Stimulated activated CD8-positive, alpha-beta memory T cell treated with anti-CD3 and anti-CD28 coated beads, Interleukin-7, amount 100 ng/mL, for 1 hour (primary cell): ENCODE measurements at places on chromosomes 5 and 9.

DNA sequence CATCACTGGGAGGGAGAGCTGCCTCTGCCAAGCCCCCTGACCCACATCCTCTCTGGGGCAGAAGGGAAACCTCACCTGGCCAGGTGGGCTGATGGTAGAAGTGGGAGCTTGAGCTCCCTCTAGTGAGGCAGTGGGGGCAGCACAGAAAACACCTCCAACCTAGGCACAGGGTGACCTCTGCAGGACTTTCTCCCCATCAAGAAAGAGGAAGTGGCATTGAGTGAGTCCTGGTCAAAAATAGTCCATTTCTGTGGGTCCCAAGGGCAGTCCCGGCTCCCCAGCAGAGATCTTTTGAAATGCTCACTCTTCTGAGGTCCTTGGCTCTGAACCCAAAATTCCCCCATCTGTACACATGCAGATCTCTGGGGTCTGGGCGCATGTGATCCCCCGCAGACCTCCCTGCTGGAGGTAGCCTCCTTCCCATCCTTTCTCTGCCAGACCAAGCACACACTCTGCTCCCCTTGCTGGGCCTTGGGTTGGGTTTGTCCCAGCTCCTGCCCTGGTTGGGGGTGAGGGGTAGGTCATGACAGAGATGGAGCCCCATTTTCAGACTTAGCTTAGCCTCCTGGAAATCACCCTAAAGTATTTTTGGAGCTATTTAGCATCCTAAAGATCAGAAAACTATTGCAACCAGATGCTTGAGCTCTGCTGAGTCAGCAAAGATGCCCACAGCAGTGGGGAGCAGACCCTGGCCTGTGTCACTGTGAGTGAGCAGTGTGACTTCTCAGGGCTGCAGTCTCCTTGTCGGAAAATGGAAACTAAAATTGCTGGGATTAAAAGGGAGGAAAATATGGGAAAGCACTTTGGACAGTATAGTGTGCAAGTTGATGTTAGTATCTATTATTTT lies 41.6 kb upstream of the LCP2 start:
- DNase-seq, result no peak

- no peak for DNase-seq
Measured at GRCh38 chr5:158383486-158383885, 524.5 kb upstream of the CLINT1 start.

DNA sequence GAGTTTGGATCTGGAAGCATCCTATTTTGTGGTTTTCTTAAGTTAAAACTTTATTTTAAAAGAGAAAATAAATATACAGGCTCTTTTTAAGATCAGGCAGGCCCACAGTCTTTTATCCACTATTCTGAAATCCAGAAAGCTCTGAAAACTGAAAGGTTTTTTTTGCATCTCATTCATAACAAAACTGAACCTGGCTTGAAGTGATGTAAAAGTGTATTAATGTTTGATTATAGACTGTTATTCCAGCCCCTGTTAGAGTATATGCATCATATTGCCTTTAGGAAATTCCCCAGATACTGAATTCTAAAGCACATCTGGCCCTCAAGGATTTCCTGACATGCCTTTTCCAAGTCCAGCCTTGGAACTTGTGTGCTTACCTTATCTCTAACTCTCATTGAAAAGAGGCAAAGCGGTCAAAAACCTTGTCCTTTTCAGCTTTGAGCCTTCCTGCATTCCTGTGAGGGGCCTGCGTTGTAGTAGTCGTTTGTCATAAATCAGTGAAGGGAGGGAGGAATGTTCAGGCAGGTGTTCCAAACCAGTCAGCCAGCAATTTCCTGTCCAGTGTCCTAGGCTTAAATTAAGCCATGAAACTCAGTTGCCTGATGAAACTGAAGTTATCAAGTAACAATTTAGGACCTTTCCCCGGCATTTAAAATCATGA lies 110.4 kb downstream of the TLE4 start:
- no peak for DNase-seq

GRCh38 chr9:107345327-107345726 lies 62.2 kb downstream of the RAD23B start:
- no peak for DNase-seq

- DNase-seq, result no peak
Measured at GRCh38 chr9:73265876-73266275, 114.2 kb downstream of the ANXA1 start.

DNA sequence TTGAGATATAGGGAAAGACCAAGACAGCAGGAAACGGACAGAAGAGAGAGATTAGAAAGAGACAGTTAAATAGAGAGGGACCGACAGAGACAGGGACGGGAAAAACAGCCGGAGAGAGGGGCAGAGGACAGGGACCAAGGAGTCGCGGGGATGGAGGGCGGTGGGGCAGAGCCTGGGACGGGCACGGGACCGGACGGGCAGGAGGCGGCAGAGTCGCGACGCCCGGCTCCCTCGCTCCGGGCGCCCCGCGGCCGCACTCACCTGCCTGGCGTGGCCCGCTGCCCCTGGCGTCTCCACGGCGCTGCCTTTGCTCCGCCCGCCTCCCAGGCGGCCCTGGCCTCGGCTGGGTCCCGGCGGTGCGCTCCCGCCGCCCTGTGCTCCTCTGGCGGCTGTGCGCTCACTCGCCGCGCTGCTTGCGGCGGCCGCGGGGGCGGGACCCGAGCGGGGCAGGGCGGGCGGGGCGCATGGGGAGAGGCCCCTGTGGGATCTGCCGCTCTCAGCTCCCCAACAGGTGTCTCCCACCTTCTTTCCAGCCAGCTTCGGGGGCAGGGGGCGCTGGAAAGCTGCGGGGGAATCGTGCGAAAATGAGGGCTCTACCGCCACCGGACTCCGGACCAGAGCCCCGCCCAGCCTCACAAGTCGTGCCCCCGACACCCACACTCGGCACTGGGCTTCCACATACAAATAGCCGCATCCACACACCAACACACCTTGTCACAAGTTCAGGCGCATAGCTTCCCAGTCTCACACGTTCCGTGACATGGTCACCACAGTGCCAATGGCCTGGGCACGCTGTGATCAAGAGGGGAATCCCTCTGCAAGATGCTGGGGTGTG lies at the start of gene ARID3C:
Gene ARID3C, minus strand, starts transcription at position 411 of the 835 bp plus-strand sequence. CDS start 1,052 bp downstream, outside the sequence.
- no peak for DNase-seq

- DNase-seq, result no peak
Measured at GRCh38 chr9:77021291-77021894, 1.9 kb downstream of the FOXB2 start.

DNA sequence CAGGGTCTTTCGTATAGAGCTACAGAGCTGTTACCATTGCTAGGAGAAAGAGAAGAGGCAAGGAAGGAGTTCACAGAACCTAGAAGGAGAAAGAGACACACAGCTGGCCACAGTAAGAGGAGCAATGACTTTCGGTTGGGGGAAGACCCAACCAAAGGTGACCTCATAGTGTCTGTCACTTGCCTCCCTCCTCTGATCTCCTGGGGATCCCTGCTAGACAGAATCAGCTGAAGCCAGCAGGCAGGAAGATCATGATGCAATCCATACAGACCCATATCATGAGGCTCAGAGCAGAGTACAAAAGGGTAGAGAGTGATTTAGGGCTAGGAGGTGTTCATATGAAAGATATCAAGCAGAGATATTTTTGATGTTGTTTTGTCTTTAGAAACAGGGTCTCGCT lies 26.0 kb upstream of the EPB41L4B start:
- DNase-seq, result no peak

DNA sequence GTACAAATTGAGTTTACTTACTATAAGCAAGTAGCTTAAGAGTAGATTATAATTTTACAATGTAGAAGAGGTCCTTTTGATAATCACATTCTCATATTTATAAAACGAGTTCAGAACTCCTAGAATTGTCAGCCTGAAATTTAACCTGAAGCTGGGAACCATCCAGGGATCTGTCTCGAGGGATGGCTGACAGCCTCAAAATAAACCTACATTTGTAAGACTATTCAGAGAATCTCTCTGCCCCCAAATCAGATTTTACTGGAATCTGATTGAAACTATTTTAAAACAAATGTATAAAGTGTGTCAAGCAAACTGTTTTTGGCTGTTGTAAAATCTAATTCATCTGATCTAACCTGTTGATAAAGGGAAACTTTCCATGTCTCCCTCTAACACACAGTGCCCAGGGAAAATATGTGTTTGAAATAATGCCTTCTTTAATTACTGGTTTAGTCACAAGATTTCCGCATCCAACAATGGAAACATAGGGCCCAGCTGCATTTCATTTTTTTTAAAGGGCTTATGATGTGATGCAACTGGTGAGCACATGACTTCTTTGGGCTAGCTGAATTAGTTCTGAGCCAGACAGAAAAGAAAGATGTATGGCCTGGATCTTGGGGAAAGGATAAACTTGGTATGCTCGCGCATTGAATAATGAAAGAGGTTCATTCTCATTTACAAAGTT lies 30.3 kb downstream of the SLC25A46 start:
- DNase-seq, result no peak

GRCh38 chr5:83277154-83277553 lies 194.4 kb upstream of the VCAN start:
- DNase-seq, result no peak

- DNase-seq, result no peak
Measured at GRCh38 chr9:121738968-121739367, 87.5 kb downstream of the DAB2IP start.

DNA sequence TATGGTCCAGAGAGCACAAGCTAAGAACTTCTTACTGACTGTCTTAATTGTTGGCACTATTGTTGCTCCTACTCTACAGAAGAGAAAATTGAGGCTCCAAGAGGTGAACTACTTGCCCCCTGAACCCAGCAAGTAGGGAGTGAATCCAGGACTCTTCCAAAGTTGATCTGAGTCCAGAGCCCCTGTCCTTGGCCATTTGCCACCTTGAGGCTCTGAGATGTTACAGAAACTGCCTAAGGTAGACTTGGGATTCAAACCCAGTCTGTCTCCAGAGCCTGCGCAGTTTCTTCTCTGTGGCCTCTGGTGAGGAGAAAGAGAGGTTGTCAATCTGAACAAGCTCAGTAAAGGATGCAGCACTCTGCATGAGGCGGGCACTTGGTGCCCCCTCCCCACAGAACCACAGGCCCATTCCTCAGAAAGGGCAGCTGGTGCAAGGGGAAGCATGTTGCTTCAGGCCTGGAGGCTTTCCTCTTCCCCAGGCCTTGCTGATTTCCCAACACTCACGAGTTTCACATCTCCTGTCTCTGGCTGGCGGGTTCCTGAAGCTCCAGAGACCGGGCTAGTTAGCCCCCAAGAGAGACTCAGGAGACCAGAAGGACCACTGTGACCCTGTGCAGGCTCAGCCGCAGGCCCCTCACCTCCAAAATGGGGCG lies 2.9 kb upstream of the LCP2 start:
- no peak for DNase-seq

GRCh38 chr5:119792161-119792799 lies 162.9 kb downstream of the FAM170A start:
- DNase-seq, result no peak

GRCh38 chr9:18905028-18905882 lies 127.8 kb downstream of the SAXO1 start:
- no peak for DNase-seq

GRCh38 chr5:5719292-5719691 lies 296.8 kb downstream of the ICE1 start:
- no peak for DNase-seq

DNA sequence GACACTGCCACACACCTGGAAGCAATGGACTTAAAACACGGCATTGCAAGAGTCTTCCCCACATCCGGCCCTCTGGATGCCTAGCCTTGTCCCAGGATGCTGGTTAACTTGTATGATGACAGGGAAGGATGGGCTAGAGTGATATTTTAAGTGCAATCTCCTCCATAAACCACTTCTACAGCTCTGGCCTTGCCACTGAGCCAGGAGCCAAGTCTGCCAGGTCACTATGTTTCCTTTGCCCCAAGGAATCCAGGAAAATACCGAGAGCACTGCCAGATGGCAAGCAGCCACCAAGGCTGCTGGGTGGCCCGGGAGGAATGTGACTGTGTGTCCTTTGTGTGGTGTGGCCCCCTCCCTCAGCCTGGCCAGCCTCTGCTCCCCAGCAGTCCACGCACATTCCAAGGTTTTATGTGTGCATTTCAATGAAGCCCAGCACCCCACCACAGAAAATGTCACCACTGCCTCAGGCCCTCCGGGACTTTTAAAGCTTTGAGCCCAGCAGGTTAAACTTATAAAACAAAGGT lies 106.0 kb downstream of the FRMD3 start:
- no peak for DNase-seq

DNA sequence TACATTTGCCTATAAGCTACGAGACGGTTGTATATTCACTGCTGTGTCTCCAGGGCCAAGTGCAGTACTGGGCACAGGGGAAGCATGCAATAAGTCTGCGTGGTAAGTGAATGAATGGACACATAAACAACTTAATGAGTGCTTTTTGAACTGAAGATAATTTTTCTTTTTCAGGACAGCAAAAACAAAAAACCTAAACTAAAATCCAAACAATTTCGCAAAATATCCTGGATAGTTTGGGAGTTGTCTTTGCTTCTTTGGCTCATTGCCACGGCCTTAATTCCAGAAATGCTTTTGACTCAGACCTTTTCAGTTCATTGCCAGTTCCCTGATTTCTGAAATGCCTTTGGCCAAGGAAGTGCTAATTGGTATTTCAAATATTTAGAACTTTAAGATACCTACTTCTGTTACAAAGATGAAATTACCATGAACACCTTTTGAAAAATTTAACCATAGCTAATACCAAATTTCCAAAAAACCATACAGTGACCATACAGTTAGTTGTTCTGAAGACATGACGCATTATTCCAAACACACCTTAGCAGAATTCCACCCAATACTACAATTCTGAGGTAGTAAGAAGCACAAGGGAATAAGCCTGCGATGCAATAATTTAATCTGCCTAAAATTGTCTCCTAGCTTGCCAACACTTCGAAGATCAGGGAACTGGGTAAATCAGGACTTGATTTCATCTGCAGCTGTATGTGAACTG lies 42.8 kb downstream of the TEK start:
- DNase-seq, result no peak

DNA sequence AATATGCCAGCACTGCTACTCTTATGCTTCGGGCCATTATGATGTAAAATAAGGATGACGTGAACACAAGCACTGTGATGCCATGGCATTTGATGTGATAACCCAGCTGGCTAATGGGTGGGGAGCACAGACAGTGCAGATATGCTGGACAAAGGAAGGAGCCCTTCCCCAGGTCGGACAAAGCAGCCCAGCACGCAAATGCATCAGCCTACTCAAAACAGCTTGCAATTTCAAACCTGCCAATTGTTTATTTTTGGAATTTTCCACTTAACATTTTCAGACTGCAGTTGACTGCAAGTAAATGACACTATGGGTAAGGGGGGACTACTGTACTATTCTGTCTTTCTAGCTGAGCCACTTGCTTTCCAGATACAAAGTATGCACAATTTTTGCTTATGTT lies 181.3 kb downstream of the DCP2 start:
- no peak for DNase-seq

DNA sequence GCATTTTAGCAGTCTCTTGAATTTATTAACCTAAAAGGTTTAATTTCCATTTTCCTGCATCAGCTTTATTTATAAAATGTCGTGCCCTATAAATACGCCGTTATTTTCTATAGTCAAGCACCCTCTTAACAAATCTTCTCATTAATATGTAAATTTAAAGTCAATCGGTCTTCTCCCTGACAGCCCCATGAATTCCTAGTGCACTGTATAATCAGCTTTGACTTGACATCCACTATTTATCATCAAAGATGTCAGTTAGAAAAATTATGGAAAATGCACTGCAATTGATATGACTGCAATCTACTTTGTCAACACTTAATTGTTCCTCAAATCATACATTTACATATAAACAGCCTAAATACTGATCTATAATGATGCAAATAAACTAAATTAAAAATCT lies 83.4 kb downstream of the AP3B1 start:
- DNase-seq, result no peak
